ENCODE measurements at places on chromosomes 12 and 14.
A peak's percentile ranks its signal among the peaks of the same experiment; 100 is the strongest.

- no peak for DNase-seq
Measured at GRCh38 chr14:69708586-69709560, 58.1 kb upstream of the SRSF5 start.

DNA sequence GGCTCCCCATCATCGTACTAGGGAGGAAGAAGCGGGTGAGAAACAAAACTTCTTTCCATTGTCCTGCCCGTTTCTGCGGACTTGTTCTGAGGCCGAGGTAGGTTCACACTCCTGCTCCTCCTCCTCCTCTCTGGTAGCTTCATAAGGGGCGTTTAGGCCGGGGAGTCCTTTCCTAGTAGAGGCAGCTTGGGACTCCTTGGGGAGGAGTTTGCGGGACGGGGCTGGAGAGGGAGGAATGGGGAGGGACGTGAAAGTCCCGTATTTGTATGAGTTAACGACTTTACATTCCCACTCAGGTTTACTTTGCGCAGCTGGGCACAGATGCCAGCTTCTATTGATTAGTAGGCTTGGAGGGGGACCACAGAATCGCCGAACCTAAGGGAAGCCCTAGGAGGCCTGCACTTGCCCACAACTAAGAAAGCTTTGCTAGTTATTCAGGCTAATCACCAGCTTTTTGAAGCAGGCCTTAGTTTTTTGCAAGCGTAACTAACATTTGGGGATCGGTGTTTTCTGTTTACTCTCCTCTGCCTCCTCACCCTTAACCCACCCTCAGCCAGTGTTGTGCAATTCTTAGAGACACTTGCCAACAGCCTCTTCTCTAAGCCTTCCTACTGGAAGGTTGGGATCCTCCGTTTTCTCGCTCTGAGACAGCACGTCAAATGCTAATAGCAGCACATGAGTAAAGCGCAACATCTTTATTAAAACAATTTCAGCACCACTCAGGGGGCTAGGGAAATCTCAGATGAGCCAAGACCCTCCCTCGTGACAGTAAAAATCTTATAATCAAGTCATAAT is 499 bp downstream of the RNASE4 start:
- DNase-seq: peak; percentile 65

- no peak for DNase-seq
Measured at GRCh38 chr14:74649167-74649566, 37.1 kb upstream of the LTBP2 start.

- DNase-seq: no peak
Measured at GRCh38 chr14:103186909-103187586, 63.8 kb downstream of the TNFAIP2 start.

DNA sequence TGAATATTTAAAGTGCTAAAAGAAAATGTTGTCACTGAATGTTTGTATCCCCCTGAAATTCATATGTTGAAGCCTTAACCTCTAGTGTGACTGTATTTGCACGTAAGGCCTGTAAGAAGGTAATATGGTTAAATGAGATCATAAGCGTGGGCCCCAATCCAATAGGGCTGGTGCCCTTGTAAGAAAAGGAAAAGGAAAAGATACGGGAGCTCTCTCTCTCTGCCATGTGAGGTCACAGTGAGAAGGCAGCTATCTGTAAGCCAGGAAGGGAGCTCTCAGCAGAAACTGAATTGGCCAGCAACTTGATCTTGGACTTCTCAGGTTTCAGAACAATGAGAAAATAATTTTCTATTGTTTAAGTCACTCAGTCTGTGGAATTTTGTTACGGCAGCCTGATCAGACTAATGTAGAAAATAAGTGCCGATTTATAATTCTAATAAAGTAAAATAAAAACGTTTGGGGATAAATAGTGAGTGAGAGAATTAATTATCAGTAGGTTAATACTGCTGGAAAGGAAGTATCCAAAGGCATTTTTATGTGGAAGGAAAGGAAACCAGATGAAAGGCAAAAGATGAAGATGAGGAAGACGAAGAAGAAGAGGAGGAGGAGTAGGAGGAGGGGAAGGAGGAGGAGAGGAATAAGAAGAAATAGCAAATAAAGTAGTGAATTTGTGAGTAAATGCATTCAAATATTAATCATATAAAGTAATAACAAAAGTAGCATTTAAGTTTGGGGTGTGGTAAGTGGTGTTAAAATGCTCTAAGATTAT is 188.5 kb upstream of the KRR1 start:
- DNase-seq: no peak

DNA sequence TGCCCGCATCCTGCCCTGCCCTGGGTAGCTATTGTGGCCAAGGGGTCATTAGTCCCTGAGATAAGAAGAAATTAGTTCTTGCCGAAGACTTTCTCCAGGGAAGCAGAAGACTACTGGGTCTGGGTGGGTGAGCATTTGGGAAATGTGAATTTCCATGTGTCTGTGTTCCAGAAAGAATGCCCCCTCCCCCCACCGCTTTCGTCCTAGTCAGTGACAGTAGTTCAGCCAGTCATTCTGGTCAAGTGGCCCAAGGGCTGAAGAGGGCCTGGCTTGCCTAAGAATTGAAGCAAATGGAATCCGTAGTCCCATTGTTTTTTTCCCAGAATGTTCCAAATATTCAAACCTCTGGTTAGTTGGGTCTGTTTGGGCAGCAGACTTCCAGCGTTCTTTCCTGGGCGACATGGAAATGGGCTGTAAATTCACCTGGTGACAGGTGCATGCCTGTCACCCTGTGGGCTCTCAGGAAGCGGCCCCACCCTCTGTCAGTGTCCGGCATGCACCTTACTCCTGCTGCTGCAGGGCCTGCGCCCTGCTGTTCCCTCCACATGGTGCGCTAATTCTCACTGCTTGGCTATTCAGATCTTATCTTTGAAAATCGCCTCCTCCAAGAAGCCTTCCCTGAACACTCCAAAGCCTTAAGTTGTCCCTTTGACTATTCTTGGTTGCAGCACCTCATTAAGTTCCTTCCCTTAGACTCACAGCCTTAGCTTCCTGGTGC is 1.4 kb upstream of the RFLNA start:
- no peak for DNase-seq

DNA sequence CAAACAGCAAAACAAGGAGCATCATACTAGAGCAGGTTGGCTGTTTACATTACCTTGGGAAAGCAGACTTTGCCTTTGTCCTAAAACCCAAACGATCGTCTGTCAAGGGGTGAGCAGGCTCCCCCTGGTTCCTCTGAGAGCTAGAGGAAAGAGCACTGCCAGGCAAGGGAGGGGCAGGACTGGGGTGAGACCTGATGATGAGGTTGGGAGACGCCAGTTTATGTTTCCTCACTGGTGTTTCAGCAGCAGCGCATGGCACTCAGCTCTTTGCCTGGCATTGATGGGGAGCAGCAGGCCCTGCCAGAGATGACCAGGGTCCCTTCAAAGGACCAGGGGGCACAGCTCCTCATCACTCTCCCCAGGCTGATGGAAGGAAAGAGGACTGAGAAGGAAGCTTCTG is 7.9 kb upstream of the KRT2 start:
- DNase-seq: no peak

GRCh38 chr12:52041695-52042123 is 9.5 kb upstream of the NR4A1 start:
- no peak for DNase-seq

DNA sequence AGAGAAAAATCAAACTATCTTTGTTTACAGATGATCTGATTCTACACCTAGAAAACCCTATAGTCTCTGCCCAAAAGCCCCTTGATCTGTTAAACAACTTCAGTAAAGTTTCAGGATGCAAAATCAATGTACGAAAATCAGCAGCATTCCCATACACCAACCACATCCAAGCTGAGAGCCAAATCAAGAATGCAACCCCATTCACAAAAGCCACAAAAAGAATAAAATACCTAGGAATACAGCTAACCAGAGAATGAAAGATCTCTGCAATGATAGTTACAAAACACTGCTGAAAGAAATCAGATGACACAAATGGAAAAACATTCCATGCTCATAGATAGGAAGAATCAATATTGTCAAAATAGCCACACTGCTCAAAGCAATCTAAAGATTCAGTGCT is 265.7 kb downstream of the AEBP2 start:
- peak; percentile 39 for DNase-seq

- no peak for DNase-seq
Measured at GRCh38 chr12:53950789-53951576, 3.7 kb upstream of the HOXC12 start.

DNA sequence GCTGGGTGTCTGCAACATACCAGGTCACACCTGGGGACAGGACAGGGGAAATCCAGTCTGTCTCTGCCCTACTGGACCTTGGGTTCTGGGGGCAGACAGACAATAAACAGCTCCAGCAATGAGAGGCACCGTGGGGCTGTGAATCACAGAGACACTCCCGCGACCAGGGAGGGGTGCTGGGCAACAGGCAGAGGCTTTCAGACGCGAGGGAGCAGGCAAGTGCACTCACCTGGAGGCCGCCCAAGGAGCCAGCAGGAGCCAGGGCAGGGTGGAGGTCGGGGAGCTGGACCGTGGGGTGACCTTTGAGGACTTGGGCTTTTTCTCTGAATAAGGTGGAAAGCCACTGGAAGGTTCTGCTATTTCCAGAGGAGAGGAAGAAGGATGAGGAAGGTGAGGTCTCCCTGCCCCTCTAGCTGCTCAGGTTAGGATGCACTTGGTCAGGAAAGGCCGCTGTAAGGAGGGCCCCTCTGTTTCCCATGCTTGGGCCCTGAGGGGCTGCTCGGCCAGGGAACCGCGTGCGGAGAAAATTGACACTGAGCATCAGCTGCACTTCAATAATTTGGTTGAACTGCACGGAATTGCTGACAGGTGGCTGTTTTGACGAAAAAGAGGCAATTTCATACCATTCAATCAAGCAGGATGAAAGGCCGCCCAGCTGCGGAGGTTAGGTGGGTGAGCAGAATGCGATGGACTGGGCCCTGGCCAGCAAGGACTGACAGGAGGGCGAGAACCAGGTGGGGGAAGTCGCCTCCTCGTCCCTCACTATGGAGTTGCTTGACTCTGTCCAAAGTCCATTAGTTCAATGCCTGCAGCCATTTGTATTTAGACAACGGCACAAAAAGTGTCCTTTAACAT is 42.2 kb downstream of the JAG2 start:
- no peak for DNase-seq

- DNase-seq: peak; percentile 54
Measured at GRCh38 chr12:3122841-3123678, 45.9 kb downstream of the TSPAN9 start.

GRCh38 chr12:39412210-39412609 is 30.7 kb downstream of the KIF21A start:
- DNase-seq: no peak

DNA sequence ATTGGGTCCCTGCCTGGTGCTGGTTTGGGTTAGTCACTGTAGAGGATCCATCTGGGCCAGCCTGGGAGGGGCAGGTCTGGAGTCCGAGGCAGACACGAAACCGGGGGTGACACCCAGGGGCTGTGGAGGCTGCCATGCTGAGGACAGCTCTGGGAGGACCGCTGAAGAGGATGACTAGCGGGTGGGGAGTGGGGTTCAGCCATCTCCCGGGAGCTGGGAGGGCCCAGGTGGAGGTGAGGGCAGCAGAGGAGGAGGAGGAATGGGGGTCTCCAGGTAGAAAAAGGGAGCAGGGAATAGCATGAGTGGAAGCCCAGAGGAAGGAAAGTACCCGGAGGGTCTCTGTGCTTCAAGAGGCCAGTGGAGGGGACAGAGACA is 4.0 kb upstream of the DIO3 start:
- no peak for DNase-seq

GRCh38 chr12:54579258-54579657 is 9.2 kb downstream of the PPP1R1A start:
- DNase-seq: no peak

- DNase-seq: peak; percentile 7
Measured at GRCh38 chr12:12582895-12583303, 20.2 kb upstream of the DUSP16 start.

DNA sequence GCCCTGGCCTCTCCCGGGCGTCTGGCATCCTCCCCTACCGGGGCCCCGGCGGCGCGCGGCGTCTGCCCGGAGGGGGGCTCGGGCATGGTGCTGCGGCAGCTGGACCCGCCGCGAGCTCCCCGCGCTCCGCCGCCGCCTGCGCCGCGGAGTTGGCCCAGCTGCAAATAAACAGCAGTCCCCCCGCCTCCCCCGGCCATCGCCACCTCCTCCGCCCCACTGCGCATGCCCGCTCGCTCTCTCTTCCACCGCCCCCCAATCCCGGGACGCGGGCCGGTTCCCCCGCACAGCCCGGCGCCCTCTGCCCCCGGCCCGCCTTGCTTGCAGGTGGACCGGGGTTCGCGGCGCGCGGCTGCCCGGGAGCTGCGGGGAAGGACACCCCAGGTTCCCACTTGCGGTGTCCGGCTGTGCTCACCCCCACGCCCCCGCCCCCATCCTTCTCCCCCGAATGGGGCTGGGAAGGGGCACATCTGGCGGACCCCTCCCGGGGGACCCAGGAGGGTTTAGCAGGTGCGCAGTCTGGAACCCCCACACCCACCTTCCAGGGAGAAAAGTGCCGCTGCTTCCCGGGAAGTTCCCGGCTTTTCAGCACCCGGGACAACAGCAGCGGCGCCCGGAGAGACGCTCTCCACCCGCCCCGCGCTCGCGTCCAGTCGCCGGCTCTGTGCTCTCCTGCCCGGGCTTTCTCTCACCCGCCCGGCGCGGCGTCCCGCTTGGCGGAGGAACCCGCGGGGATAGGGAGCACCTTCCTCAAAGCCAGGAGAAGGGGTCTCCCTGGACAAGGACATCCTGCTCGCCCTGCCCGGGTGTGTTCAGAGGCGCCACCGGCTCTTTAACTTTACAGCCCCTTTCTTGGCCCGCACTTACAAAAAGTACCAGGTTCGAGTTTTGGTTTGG is at the start of gene TMTC1:
TMTC1 (minus strand) TSS at position 170 of the 894 bp plus-strand sequence. CDS start 191 bp downstream, outside the sequence.
- DNase-seq: peak; percentile 56

- no peak for DNase-seq
Measured at GRCh38 chr12:109630815-109631214, 57.2 kb downstream of the MVK start.

- DNase-seq: peak; percentile 35
Measured at GRCh38 chr14:26636561-26636960, 38.7 kb upstream of the NOVA1 start.

DNA sequence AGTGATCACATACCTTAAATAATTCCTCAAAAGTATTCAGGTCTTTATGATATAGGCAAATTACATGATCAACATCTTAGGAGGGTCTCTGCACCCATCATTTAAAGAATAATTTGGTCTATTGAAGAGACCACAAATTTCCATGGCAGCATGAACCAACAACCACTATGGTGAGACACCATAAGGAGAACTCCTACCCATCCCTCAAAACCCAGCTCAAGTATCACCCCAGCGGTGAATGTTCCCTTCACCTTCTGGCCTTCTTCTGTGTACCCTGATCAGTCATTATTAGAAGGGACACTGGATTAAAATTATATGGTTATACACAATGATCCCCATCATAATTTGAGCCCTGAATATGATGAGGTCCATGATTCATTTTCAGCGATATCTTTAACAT is 81.5 kb downstream of the DICER1 start:
- DNase-seq: no peak

- DNase-seq: no peak
Measured at GRCh38 chr12:59446116-59446515, 149.7 kb upstream of the SLC16A7 start.
